ENCODE measurements at places on chromosomes 5 and 9. TPM values are rescaled to one million over a fixed set of nuclear protein-coding genes. Genes with fewer than 3 reads are reported as not detected.

Gene CTNND2
- 0.54 TPM for total RNA-seq

Gene GMCL2
- total RNA-seq: not detected

Gene S100Z
- total RNA-seq: not detected

Gene GALNT12
- total RNA-seq: 18.9 TPM

Gene INSYN2B
- not detected for total RNA-seq

Gene CDO1
- 4.0 TPM for total RNA-seq

DNA sequence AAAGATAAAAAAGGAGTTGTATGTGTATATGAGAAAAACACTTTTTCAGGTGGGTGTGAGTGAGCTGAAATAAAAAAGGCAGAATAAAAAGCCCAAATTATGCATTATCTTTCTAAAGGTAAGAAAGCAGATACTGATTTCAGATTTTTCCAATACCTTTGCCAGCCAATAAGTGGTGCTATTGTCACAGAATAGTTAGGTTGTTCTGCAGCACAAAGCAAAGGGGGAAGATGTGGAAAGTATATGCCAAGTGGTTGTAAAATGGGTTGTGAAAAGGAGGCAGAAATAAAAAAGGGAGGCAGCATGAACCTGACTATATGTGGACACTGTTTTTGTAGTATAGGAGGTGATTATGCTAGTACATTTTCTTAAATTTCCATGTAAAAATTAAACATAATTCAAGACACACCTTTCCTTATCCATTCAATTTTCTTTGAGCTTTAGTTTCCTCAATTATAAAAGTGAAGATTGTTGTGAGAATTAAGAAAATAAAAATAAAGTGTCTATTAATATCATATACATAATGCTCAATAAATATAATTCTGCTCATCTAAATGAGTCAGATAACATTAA is 106.7 kb downstream of the SMIM15 start:
- H3K27ac ChIP-seq: no peak overlapping the region
- no peak overlapping the region for H3K4me3 ChIP-seq
- no peaks in the 10 kb centered on the region for H3K36me3 ChIP-seq
- no peaks in the 10 kb centered on the region for H3K27me3 ChIP-seq

- H3K27ac ChIP-seq: peak overlapping the region; percentile 66
- H3K27me3 ChIP-seq: no peaks in the 10 kb centered on the region
- H3K4me1 ChIP-seq: no peaks in the 10 kb centered on the region
- no peaks in the 10 kb centered on the region for H3K36me3 ChIP-seq
- no peak overlapping the region for H3K4me3 ChIP-seq
These were observed 48.3 kb downstream of the ACER2 start for GRCh38 chr9:19456996-19457692.

DNA sequence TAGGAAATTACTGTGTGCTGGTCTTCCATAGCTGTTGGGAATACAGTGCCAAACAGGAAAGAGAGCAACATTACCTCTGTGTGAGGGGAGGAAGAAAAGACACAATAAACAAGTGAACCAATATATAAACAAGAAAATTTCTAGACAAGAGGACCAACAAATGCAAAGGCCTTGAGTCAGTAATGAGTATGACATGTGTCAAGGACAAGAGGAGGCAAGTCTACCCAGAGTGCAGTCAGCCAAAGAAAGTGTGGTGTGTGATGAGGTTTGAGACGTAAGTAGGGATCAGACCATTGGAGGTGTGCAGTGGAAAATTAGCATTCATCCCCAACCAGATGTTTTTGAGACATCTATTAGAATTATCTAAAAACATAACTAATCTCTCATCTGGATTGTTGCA is 69.5 kb upstream of the CDH6 start:
- no peaks in the 10 kb centered on the region for H3K36me3 ChIP-seq
- no peaks in the 10 kb centered on the region for H3K27me3 ChIP-seq
- H3K4me3 ChIP-seq: no peak overlapping the region

DNA sequence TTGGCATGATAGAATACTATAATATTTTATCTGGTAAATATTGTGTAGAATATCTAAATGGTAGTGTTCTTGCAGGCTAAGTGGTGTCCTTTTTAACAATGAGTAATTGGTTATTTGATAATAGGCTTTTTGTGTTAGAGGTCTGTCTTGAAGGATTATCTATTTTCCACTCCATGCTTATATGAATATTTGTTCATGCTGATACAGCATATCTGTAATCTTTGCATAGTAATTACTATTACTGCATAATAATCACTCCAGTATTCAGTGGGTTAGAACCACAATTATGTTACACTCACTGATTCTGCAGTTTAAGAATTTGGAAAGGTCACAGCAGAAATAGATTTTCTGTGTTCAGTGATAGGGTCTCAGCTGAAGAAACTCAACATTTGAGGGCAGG is 1229.9 kb downstream of the MAT2B start:
- no peaks in the 10 kb centered on the region for H3K36me3 ChIP-seq
- DNase-seq: no peak

DNA sequence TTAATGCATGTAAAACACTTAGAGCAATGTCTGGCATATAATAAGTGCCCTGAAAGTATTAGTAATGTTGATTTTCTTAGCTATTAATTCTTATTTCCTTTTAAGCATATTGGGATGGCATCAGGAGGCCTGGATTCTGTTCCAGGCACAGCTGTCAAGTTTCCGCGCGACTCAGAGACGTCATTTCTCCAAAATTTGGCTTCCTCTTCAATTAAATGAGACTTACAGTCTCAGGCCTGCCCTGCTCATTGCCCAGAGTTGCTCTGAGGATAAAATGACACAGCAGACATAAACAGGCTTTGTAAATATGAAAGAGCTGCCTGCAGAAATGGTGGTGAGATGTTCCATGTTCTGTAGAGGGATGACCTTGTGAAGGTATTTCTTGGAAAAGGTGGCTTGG is 159.8 kb upstream of the GLRA1 start:
- H3K36me3 ChIP-seq: no peaks in the 10 kb centered on the region
- DNase-seq: no peak
- no peaks in the 10 kb centered on the region for H3K4me1 ChIP-seq
- no peaks in the 10 kb centered on the region for H3K27me3 ChIP-seq
- H3K4me3 ChIP-seq: no peak overlapping the region
- no peak overlapping the region for H3K27ac ChIP-seq

- peaks cover 26% of the 10 kb centered on the region for H3K36me3 ChIP-seq
- peaks cover 22% of the 10 kb centered on the region for H3K4me1 ChIP-seq
- peak; percentile 66 for DNase-seq
- H3K27me3 ChIP-seq: no peaks in the 10 kb centered on the region
- H3K4me3 ChIP-seq: no peak overlapping the region
- peak overlapping the region; percentile 28 for H3K27ac ChIP-seq
These were observed 48.2 kb upstream of the RPL26L1 start for GRCh38 chr5:172910828-172911627.

- no peak for DNase-seq
- H3K4me1 ChIP-seq: no peaks in the 10 kb centered on the region
- H3K4me3 ChIP-seq: no peak overlapping the region
These were observed 704.3 kb upstream of the ZNF608 start for GRCh38 chr5:125450771-125451170.

GRCh38 chr5:9226016-9226536 is 319.8 kb downstream of the SEMA5A start:
- H3K27ac ChIP-seq: no peak overlapping the region
- no peaks in the 10 kb centered on the region for H3K4me1 ChIP-seq
- DNase-seq: no peak
- no peaks in the 10 kb centered on the region for H3K36me3 ChIP-seq

- no peaks in the 10 kb centered on the region for H3K4me1 ChIP-seq
- peaks cover 8% of the 10 kb centered on the region for H3K36me3 ChIP-seq
- no peak for DNase-seq
- no peak overlapping the region for H3K27ac ChIP-seq
- no peaks in the 10 kb centered on the region for H3K27me3 ChIP-seq
These were observed 13.5 kb downstream of the NSD1 start for GRCh38 chr5:177146891-177147638.

- no peak for DNase-seq
- H3K27ac ChIP-seq: peak overlapping the region; percentile 43
- no peak overlapping the region for H3K4me3 ChIP-seq
- H3K36me3 ChIP-seq: peaks cover 77% of the 10 kb centered on the region
- peaks cover 15% of the 10 kb centered on the region for H3K4me1 ChIP-seq
- H3K27me3 ChIP-seq: no peaks in the 10 kb centered on the region
These were observed 34.2 kb downstream of the SECISBP2 start for GRCh38 chr9:89352451-89352850.

- no peaks in the 10 kb centered on the region for H3K36me3 ChIP-seq
- no peak overlapping the region for H3K4me3 ChIP-seq
- no peaks in the 10 kb centered on the region for H3K4me1 ChIP-seq
- DNase-seq: no peak
These were observed 42.8 kb upstream of the GOLGA1 start for GRCh38 chr9:124983698-124984097.

DNA sequence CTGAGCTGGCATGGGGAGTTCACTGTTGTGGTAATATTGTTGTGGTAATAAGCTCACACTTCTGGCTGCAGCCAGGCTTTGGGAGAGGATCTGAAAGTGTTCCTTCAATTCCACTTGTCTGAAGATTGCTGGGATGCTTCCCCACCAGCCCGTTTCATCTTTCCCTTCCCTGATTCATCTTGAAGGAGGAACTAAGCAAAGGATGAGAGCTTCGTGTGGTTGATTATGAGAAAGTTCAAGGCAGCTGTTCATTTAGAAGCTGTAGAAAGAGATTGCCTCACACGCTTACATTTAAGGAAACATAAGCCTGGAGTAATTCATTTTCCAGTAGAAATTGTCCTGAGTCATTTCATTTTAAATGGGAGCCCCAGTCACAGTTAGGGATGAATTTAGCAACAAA is 122.4 kb upstream of the GAS1 start:
- no peak for DNase-seq
- H3K4me1 ChIP-seq: peaks cover 8% of the 10 kb centered on the region
- H3K4me3 ChIP-seq: no peak overlapping the region

DNA sequence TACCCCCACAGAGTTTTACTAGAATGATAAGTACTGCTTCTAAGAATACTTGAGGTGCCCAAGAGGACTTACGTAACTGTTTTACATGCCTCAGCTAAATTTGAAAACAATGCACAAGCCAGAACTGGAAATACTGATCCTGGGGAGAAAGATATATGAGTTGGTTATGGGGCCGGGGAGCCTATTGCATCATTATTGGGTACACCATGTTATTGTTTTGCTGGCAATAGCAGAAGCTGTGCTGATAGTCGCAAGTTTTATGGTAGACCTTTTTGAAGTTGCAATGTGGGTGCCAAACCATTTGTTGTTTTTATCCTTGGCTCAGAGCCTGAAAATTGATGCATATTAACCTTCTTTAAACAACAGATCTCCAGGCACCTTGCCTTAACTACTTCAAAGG is 108.4 kb upstream of the DHFR start:
- no peak overlapping the region for H3K27ac ChIP-seq
- peaks cover 7% of the 10 kb centered on the region for H3K4me1 ChIP-seq
- no peaks in the 10 kb centered on the region for H3K36me3 ChIP-seq
- H3K27me3 ChIP-seq: no peaks in the 10 kb centered on the region

GRCh38 chr5:75510836-75511434 is 494 bp downstream of the CERT1 start:
- H3K27me3 ChIP-seq: no peaks in the 10 kb centered on the region
- peak overlapping the region; percentile 95 for H3K4me3 ChIP-seq
- peak; percentile 69 for DNase-seq
- H3K27ac ChIP-seq: peak overlapping the region; percentile 92
- no peaks in the 10 kb centered on the region for H3K36me3 ChIP-seq

GRCh38 chr9:98961513-98962180 is 17.9 kb downstream of the COL15A1 start:
- DNase-seq: no peak
- no peak overlapping the region for H3K27ac ChIP-seq
- no peaks in the 10 kb centered on the region for H3K27me3 ChIP-seq
- H3K4me3 ChIP-seq: no peak overlapping the region
- no peaks in the 10 kb centered on the region for H3K4me1 ChIP-seq
- H3K36me3 ChIP-seq: no peaks in the 10 kb centered on the region

DNA sequence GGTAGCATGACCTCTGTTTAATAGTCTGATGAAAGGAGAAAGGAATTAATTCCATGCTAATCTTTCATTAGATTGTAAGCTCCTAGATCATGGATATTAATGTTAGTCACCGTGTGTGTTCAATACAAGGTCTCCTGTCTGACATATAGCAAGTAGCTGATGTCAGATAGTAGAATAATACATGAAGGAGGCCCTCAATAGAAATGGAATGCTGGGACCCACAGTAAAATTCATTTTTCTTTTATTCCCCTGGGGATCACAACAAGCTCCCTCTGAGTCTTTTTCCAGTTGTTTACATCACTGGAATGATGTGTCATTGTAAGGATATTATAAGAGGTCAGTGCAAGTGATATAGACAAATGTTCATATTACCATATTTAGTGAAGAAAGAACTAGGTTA is 240.3 kb upstream of the TRPC7 start:
- H3K4me1 ChIP-seq: no peaks in the 10 kb centered on the region
- H3K27ac ChIP-seq: no peak overlapping the region
- no peak for DNase-seq
- no peaks in the 10 kb centered on the region for H3K36me3 ChIP-seq

DNA sequence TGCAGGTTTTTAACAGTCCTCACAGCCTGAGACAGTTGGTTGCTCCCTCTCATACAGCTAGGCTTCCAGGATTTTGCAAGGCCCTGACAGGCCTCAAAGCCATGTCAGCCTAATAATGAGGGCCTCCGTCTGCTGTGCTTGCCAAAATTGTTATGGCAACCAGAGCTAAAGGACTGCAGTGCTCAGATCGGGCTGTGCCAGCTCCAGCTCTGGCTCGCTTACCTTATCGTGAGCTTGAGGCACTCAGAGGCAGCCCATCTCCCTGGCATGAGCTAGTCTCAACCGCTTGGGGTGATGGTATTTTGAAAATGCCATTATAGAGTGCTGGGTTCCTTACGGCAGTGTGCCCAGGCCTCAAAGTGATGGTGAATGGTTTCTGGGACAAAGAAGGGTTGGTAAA is 8.4 kb downstream of the MTAP start:
- no peak for DNase-seq
- peaks cover 3% of the 10 kb centered on the region for H3K36me3 ChIP-seq
- H3K4me3 ChIP-seq: no peak overlapping the region
- no peaks in the 10 kb centered on the region for H3K27me3 ChIP-seq

DNA sequence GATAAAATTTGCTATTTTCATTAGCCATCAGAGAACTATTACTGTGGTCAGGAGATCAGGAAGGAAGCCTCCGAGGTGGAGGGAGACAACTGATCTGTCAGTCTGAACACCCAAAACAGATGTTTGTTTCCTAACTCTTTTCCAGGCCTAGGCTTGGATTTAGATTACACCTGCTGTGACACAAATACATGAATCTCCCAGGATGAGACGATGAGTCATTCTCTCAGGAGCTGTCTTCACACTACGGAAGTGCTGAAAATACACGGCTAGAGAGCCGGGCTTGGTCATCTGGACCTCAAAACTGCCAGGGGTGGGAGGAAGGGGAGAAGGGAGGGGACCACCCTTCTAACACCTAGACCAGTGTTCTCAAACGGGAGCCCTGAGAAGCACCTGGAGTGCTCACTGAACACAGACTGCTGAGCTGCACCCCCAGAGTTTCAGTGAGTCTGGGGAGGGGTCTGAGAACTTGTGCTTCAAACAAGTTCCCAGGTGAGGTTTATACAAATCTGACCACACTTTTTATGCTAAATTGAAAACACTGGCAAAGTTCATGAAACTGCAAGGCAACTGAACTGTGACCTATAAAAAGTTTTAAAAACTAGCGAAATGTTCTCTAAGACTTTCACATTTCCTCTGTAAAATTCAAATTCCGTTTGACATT is 80.3 kb upstream of the EQTN start:
- H3K4me1 ChIP-seq: peaks cover 12% of the 10 kb centered on the region
- H3K27me3 ChIP-seq: no peaks in the 10 kb centered on the region
- H3K4me3 ChIP-seq: no peak overlapping the region
- H3K27ac ChIP-seq: no peak overlapping the region
- DNase-seq: no peak
- no peaks in the 10 kb centered on the region for H3K36me3 ChIP-seq
